ENCODE measurements at places on chromosomes 7 and 10. TPM values are rescaled to one million over a fixed set of nuclear protein-coding genes. Genes with fewer than 3 reads are reported as not detected.

DNA sequence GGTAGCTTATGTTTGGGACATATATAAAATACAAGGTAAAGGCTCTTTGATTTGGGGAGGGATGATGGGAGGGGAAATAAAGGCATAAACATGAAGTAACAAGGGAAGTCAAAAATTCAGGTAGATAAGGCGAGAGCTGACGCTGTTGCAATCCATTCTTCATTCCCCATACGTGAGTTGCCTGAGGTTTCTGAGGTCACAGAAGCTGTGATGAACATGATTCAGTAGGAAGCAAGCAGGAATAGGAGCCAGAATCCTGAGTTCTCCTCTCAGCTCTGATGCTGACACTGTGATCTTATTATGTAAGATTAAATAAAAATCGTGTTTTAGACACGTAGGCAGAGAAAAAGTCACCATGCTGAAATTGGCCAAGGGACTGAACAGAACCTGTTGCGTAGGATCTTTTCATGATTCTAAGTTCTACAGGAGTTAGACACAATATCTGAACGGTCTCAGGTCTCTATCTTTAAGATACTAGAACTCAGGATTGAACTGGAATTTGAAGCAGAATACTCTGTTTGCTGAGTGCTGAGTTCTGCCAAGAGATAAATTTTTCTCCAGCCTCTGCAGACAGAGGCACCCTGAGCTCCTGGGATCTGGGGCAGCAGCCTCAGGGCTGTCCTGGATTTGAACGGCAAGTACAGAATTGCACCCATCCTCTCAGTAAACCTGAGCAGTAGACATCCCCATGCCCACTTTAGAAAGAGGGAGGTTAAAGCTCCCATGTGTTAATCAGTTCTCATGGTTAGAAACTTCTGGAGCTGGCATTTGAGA, 21.0 kb downstream of the KLF6 start:
- peaks cover 75% of the 10 kb centered on the region for H3K4me1 ChIP-seq
- peak overlapping the region; percentile 65 for H3K27ac ChIP-seq
- no peaks in the 10 kb centered on the region for H3K36me3 ChIP-seq
- DNase-seq, result no peak

GRCh38 chr7:117123311-117123926, 170.1 kb downstream of the ST7 start:
- no peak overlapping the region for H3K4me3 ChIP-seq
- no peaks in the 10 kb centered on the region for H3K27me3 ChIP-seq
- H3K4me1 ChIP-seq, result no peaks in the 10 kb centered on the region
- H3K36me3 ChIP-seq, result no peaks in the 10 kb centered on the region

DNA sequence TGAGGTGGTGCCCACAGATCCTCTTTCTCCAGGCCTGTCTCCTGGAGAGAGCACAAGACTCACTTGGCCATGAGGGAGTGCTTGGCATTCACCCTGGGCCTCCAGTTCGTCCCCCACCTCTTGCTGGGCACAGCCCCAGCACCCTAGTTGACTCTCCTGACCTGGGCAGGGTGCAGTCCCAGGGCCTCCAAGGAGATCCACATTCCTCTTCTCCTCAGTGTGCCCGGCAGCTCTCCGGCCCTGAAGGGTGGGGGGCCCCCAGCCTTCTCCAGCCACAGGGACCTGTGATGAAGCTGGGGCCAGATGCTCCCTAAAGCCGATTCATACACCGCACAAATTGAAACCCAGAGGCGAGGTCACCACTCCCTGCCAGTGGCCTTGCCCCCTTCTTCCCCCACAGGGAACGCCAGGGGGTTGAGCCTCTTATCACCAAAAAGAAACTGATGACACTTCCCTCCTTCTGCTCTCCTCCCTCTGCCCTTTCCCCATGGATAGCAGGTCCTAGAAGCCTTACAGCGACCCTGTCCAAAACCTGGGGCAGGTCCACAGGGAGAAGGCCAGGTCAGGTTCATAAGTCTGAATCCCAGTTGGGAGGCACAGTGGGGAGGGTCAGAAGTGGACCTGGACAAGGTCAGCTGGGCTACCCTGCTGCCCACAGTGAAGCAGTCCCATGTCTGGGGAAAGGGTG, 3.1 kb downstream of the EN2 start:
- H3K36me3 ChIP-seq, result no peaks in the 10 kb centered on the region
- no peak for DNase-seq
- H3K4me1 ChIP-seq, result peaks cover 4% of the 10 kb centered on the region
- no peaks in the 10 kb centered on the region for H3K27me3 ChIP-seq
- H3K4me3 ChIP-seq, result no peak overlapping the region
- H3K27ac ChIP-seq, result no peak overlapping the region

DNA sequence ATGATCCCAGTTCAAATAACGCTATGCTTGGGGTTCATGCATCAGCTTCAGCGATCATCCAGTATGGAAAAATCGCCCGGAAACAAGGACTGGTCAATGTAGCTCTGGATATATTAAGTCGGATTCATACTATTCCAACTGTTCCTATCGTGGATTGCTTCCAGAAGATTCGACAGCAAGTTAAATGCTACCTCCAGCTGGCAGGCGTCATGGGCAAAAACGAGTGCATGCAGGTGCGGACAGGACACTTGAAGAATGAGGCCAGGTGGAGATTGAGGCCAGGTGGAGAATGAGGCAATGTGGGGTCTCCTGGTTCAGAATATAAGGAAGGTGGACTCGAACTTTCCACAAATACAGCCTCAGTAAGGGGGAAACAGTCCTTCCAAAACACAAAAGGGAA, 105.8 kb downstream of the TRRAP start:
- H3K4me1 ChIP-seq, result no peaks in the 10 kb centered on the region
- H3K27ac ChIP-seq, result no peak overlapping the region
- no peak overlapping the region for H3K4me3 ChIP-seq
- no peaks in the 10 kb centered on the region for H3K27me3 ChIP-seq
- no peak for DNase-seq
- H3K36me3 ChIP-seq, result peaks cover 5% of the 10 kb centered on the region

- no peak overlapping the region for H3K27ac ChIP-seq
- no peak for DNase-seq
- H3K4me1 ChIP-seq, result no peaks in the 10 kb centered on the region
- no peak overlapping the region for H3K4me3 ChIP-seq
Observed at GRCh38 chr10:69871074-69871473, 69.4 kb downstream of the COL13A1 start.

DNA sequence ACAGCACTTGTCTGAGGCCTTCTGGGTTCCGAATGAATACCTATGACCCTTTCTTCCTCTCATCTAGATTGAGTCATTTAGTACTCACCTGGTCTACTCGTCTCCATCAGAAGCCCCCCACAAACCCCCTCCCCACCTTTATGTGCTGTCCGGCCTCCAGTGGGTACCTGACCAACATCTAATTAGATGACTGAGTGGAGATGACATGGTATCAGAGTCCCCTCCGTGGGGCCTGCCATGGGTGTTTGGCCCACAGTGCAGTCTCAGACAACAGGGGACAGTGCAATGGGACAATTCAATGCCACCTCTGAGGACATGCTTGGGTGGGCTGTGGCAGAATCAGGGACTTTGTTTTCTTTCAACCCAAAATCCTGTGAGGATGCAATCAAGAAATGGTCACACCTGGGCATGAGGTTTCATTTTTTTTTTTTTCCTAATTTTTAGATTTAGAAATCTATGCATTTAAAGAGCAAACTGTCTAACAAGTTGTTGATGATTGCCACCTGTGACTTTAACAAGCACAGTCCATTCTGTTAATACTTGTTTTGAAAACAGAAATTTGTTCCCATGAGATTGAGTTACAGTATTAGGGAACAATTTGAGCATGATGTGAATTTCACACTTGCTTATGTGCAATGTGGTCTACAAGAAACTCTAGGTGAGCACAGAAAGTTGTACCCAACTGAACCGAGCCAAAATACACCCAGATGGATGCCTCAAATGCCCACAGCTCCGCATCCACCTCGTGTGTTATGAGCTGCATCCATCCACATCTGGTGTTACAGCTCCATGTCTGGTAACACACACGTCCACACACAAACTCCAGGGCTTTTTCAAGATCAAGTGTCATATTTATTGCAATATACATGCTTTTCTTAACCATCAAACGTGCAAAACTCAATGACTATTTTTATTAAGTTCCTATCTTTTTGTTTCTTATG, 27.5 kb downstream of the GPRIN2 start:
- H3K27me3 ChIP-seq, result no peaks in the 10 kb centered on the region
- DNase-seq, result peak; percentile 38
- no peaks in the 10 kb centered on the region for H3K36me3 ChIP-seq

- no peak overlapping the region for H3K4me3 ChIP-seq
- no peaks in the 10 kb centered on the region for H3K4me1 ChIP-seq
- H3K27me3 ChIP-seq, result no peaks in the 10 kb centered on the region
- DNase-seq, result no peak
Observed at GRCh38 chr10:74227697-74228424, 76.8 kb downstream of the ADK start.

DNA sequence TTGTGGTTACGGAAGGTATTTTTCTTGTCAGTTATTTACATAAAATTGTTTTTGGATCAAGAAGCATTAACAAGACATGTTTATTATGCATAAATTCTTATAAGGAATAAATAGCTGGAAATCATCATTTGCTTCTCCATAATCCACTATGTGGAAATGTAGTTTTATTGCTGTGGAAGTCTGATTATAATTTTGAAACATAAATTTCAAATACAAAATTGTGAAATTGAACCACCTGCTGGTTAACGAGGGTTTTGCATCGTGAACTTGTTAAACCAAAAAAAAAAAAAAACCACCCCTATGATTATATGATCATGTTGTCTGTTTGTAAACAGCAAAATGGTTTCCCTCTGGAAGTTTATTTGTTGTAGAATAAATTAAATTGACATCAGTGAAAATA, 25.9 kb downstream of the ABRAXAS2 start:
- no peaks in the 10 kb centered on the region for H3K27me3 ChIP-seq
- peaks cover 4% of the 10 kb centered on the region for H3K36me3 ChIP-seq
- no peak overlapping the region for H3K4me3 ChIP-seq
- H3K4me1 ChIP-seq, result no peaks in the 10 kb centered on the region
- no peak for DNase-seq
- H3K27ac ChIP-seq, result no peak overlapping the region

DNA sequence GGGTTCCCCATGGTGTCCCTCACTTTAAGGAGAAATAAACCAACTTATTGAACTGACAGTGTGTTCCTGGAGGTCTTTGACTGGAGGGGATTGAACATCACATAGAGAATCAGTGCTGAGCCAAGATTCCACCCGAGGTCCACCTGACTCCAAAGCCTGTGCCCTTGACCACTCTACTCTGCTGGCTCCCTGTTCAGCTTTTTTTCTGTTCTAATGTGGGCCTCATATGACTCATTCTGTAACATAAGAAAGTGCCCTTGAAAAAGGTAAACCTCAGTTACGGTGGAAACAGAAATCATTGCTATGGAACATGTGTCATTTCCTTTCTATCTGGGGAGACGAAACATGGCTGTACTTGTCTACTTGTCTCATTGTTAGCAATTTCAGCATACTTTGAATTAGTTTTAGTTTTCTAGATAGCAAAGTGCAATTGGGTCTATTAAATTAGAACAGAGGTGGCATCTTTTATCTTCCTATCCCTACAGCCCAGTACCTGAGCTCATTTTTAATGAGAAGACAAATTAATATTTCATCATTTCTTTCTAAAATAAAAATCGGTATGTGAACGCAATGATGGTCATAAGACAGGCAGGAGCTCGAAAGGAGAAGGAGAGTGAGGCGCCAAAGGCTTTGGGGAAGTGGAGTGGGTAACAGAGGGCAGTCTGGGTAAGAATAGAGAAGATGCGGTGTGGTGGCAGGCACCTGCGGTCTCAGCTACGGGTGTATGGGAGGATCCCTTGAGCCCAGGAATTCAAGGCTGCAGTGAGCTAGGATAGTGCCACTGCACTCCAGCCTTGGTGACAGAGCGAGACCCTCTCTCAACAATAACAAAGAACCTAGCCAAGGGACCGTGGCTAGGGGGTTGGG, 1.5 kb downstream of the GSDME start:
- peak overlapping the region; percentile 69 for H3K27ac ChIP-seq
- H3K36me3 ChIP-seq, result no peaks in the 10 kb centered on the region
- peak overlapping the region; percentile 83 for H3K4me3 ChIP-seq
- peaks cover 34% of the 10 kb centered on the region for H3K4me1 ChIP-seq
- no peak for DNase-seq
- no peaks in the 10 kb centered on the region for H3K27me3 ChIP-seq

- peaks cover 2% of the 10 kb centered on the region for H3K36me3 ChIP-seq
- no peak overlapping the region for H3K27ac ChIP-seq
- DNase-seq, result no peak
- peaks cover 2% of the 10 kb centered on the region for H3K4me1 ChIP-seq
- no peaks in the 10 kb centered on the region for H3K27me3 ChIP-seq
- no peak overlapping the region for H3K4me3 ChIP-seq
Observed at GRCh38 chr10:121781101-121781500, 146.7 kb downstream of the ATE1 start.

DNA sequence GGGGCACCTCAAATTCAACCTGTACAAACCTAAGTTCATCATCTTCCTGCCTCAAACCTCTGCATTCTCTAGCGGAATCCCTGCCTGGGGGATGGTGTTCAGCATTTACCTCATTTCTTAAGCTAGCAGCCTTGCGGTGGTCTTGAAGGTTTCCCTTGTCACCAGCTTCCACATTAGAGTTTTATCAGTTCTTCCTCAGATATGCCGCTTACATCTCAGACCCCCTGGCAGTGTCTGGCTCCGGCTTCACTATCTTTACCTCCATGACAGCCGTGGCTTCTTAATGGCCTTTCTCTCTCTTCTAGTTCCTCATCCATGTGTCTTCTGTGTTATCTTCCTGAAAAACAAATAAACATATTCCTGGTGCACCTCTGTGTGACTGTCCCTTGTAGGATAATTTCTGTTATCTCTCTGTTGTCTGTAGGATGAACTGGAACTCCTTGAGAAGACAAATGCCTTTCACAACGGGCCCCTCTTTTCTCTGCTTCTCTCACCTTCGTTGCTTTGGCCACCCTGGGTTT, 101.1 kb upstream of the BMPER start:
- peaks cover 13% of the 10 kb centered on the region for H3K4me1 ChIP-seq
- H3K36me3 ChIP-seq, result no peaks in the 10 kb centered on the region
- DNase-seq, result no peak
- H3K27ac ChIP-seq, result no peak overlapping the region
- H3K4me3 ChIP-seq, result no peak overlapping the region

GRCh38 chr10:59817773-59818172, 64.5 kb upstream of the MRLN start:
- H3K4me1 ChIP-seq, result no peaks in the 10 kb centered on the region
- H3K4me3 ChIP-seq, result no peak overlapping the region
- DNase-seq, result no peak

- H3K27me3 ChIP-seq, result no peaks in the 10 kb centered on the region
- peaks cover 2% of the 10 kb centered on the region for H3K36me3 ChIP-seq
- no peak overlapping the region for H3K4me3 ChIP-seq
- peak overlapping the region; percentile 85 for H3K27ac ChIP-seq
- peaks cover 12% of the 10 kb centered on the region for H3K4me1 ChIP-seq
- no peak for DNase-seq
Observed at GRCh38 chr7:98295467-98296192, 14.1 kb downstream of the BRI3 start.

GRCh38 chr7:32803406-32804141, 88.0 kb downstream of the KBTBD2 start:
- no peaks in the 10 kb centered on the region for H3K27me3 ChIP-seq
- no peak overlapping the region for H3K27ac ChIP-seq
- no peak overlapping the region for H3K4me3 ChIP-seq
- no peaks in the 10 kb centered on the region for H3K4me1 ChIP-seq

RBM33 gene
- 89.9 TPM for total RNA-seq

NPS gene
- total RNA-seq, result not detected

DNAJC12 gene
- total RNA-seq, result 1.4 TPM

DENND2A gene
- 0.95 TPM for total RNA-seq

HTR5A gene
- not detected for total RNA-seq

ABCB1 gene
- total RNA-seq, result 34.6 TPM

CPN1 gene
- total RNA-seq, result 24.9 TPM

Data from Caco-2 (cell line).